IMR-90 (cell line): ENCODE measurements at places on chromosomes 7 and 10. TPM values are rescaled to one million over a fixed set of nuclear protein-coding genes. Genes with fewer than 3 reads are reported as not detected.

DNA sequence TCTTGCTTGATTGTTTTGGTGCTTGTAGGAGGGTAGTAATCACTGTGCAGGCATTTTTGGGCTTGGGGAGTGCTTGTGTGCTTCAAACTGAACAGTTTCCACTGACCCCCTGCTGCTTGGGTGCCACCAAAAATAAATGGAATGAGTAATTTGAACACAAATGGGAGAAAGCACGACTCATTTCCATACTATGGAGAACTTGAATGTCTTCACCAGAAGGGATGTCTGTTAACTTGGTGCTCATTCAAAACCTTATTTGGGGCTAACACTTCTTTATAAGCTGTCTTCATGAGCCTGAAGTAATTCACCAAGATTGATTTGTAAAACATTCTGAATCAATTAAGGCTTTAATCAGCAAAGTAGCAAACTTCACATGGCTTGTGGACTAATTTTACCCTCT, 560.3 kb downstream of the SDK1 start:
- peak; percentile 18 for DNase-seq

GRCh38 chr7:21154614-21155013, 273.3 kb upstream of the SP4 start:
- no peak for DNase-seq

DNA sequence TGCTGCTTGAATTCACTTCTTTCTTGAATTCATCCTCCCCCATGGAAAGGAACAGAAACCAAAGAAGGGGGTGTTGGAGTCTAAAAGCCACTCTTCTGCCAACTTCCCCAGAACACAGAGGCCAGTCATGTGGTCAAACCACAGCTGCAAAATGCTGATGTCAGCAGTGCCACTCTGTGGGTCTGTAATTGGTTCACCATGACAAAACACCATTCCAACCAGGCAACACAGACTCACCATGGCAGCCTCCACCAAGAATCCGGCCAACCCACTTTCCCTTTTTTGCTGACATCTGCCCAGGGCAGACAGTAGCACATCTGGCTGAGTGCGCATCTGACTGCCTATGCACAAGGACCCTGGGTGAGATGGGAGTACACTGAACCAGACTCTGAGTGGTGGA, 16.8 kb downstream of the OSBPL3 start:
- DNase-seq, result peak; percentile 32

Gene HOXA4
- 0.36 and 1.1 TPM in 2 replicates for total RNA-seq

DNA sequence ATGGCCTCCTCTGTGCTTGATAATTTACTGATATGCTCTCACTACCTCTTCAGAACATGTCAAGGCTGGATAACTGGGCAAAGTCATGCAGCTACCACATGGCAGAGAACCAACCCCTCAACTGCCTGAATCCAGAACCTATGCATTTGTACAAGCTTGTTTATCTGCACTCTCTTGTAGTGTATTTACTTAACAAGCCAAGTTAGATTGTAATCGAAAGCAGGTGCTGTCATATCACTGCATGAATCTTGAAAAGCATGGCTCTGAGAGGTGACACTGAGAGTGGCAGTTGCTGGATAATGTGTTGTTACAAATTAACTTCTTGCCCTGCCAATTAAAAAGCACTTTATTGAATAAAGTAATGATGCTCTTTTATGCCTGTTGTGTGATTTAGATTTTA, 588.6 kb downstream of the NRG3 start:
- DNase-seq, result no peak

- DNase-seq, result peak; percentile 73
These were observed 10.7 kb downstream of the SEMA3D start for GRCh38 chr7:85176197-85176596.

- DNase-seq, result no peak
These were observed 246.5 kb downstream of the COBL start for GRCh38 chr7:51070151-51070550.

Gene UTF1
- not detected in 2 replicates for total RNA-seq

DNA sequence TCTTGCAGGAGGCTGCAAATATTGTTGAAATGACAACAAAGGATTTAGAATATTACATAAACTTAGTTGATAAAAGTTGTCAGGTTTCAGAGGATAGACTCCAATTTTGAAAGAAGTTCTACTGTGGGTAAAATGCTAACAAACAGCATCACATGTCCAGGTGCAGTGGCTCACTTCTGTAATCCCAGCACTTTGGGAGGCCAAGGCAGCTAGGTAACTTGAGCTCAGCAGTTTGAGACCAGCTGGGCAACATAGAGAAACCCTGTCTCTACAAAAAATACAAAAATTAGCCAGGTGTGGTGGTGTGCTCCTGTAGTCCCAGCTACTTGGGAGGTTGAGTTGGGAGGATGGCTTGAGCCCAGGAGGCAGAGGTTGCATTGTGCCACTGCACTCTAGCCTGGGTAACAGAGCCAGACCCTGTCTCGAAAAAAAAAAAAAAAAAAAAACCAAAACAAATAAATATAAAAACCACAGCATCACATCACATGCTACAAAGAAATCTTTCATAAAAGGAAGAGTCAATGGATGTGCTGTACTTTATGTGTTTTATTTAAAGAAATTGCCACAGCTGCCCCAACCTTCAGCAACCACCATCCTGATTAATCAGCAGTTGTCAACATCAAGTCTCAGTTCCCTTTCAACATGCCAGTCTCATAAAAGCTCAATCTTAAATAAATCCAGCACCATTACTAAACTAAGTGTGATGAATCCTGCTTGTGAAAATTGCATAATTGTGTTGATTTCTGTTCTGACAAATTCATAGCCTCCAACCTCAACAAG, 83.2 kb upstream of the MBL2 start:
- DNase-seq, result no peak

GRCh38 chr10:71494980-71495381, 98.3 kb downstream of the CDH23 start:
- no peak for DNase-seq

DNA sequence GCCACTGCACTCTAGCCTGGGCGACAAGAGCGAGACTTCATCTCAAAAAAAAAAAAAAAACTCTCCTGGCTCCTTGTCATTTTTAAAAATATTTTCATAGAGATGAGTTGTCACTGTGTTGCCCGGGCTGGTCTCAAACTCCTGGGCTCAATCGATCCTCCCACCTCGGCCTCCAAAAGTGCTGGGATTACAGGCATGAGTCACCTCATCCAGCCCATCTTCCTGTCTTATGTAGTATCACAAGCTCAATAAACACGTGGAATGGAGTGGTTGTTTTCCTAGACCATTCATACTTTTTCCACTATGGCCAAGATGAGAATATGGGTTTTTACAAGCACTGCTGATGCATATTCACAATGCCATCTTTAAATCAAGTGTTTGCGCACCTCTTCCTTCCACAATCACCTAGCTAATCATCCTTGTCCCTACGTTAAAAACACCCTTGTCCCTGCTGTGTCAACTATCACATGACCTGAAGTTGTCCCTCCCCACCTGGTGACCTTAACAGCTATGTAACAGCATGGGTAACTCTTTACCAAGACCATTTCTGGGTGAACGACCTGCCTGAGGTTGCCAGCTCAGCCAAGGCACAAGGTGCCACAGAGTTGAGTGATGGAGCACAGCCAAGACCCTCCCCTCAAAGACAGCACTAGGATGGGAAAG, 21.3 kb downstream of the DLG5 start:
- DNase-seq, result no peak

- DNase-seq, result no peak
These were observed 112.1 kb downstream of the FAM53B start for GRCh38 chr10:124632064-124632531.

DNA sequence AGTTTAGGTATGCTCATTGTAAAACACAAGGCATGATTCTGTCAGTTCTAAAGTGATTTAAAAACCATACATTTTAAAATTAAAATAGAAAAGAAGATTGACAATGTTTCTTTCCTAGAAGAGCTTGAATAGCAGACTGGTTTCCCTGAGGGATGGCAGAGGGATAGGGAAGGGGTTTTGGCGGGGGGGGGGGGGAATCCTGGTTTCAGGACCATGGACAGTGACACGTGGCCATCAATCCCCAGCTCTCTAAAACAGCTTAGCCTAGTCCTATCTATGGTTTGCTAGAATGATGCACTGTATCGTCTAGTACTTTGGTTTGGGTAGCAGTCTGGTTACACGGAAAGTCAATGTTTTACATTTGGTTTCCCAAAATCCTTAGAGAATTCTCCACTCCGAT, 88.7 kb downstream of the PHYHIPL start:
- no peak for DNase-seq

DNA sequence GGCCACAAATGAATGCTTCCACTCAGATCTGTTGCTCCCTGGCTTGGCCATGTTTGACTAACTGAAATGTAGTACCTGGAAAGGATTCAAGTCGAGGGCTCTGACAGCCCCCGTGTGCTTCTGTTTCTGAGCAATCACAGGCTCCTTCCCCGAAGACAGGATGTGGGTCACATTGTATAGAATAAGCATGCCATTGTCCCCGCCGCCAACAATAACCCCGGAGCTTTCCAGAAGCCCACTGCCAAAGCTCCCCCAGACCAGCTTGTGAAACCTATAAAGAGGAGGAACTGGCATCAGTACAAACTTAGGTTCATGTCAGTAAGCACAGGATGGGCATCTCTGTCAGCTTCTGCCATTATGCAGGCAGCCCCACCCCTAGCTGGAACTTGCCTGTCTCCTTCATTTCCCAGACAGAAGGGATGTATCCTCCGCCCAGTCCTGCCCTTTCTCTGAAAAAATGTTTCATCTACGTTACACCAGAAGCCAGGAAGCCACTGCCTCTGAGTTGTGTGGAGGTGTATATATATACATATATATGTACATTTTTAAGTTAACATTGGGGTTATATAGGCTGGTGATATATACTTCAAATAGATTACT, 10.3 kb downstream of the SEC31B start:
- no peak for DNase-seq

Gene SPAM1
- not detected in 2 replicates for total RNA-seq

DNA sequence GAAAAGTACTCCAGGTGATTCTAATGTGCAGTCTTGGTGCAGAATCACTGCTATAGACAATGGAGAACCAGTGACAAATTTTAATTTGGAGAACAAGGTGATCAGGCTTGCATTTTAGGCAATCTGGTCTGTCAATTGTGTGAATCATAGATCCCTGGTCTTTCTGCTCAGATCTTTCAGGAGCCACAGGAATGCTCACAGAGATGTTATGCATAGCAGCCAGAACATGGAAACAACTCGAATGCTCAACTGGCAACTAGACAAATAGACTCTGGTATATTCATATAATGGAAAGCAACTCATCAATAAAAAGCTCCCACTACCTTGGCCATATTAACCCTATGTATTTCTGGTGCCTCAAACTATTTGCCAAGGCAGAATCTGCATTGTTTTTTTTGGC, 209.1 kb downstream of the PHF14 start:
- peak; percentile 36 for DNase-seq

Gene MYH16
- total RNA-seq, result 0.18 and 0.28 TPM in 2 replicates

- DNase-seq, result no peak
These were observed 60.5 kb upstream of the C10orf90 start for GRCh38 chr10:126730856-126731609.

GRCh38 chr7:111744501-111745155, 182.3 kb upstream of the IMMP2L start:
- DNase-seq, result peak; percentile 81

GRCh38 chr7:44530990-44531389, 10.1 kb downstream of the NPC1L1 start:
- DNase-seq, result no peak

DNA sequence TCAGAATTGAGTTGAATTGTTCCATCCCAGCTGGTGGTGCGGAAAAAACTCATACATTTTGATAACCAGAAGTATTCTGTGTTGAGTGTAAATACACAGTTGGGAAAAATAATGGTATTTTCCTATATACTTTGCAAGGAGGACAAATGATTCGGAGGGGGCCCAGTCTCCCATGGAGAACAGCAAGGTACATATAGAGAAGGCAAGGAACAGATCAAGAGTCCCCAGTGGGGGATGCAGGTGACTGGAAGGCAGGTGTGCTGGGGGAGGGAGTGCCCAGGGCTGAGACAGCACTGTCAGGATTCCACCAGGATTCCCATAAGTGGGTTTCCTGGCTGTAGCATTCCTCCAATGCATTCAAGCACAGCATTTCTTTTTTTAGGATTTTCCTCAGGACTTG, 10.8 kb upstream of the ADCY1 start:
- DNase-seq, result no peak

- no peak for DNase-seq
These were observed 184.0 kb downstream of the GFRA1 start for GRCh38 chr10:116088985-116089384.

Gene TMEM184A
- 0.28 and 0.36 TPM in 2 replicates for total RNA-seq

Gene LIPM
- total RNA-seq, result not detected in 2 replicates

Gene HILPDA
- total RNA-seq, result 23.6 and 31.2 TPM in 2 replicates

Gene TWIST1
- total RNA-seq, result 5.4 and 18.6 TPM in 2 replicates

DNA sequence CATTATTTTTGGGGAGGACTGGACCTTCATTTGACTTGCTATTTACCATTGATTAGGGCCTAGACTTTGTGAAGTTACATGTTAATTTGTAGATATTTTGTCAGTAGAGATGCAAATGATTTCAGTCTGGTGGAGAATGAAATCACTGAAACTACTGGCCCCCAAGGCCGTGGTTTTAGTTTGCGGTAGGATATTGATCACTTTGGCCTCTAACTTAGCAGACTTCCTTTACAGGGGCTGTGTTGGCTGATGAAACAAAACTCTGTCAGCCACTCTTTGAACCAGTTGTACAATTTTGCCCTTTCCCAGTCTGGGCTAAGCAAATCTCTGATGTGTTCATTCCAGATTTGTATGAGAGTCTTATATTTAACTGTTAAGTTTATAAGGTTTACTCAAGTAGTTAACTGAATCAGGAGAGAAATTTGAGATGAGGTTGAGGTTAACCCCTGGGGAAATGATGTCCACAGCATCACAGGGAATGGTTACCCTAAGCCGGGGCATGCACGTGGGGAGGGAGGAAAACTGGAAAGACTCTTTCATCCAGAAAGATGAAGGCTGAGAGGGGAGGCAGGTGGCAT, 105.7 kb upstream of the INSIG1 start:
- no peak for DNase-seq

Gene C7orf57
- not detected in 2 replicates for total RNA-seq
